A549 treated with RU486 at 1 μM for 4 hours (cell line): ENCODE measurements at places on chromosomes 1 and 21. TPM values are rescaled to one million over a fixed set of nuclear protein-coding genes. Genes with fewer than 3 reads are reported as not detected.

MPC2 gene
- total RNA-seq = 46.2 to 79.8 TPM (median 76.4 TPM) in 5 replicates

MAB21L3 gene
- total RNA-seq = not detected in 5 replicates

EPHB2 gene
- 39.4 to 58.1 TPM (median 49.1 TPM) in 5 replicates for total RNA-seq

MR1 gene
- total RNA-seq = 6.4 to 8.4 TPM (median 6.7 TPM) in 5 replicates

SCYL3 gene
- 2.8 to 3.3 TPM (median 3.1 TPM) in 5 replicates for total RNA-seq

S100A16 gene
- total RNA-seq = 415 to 520 TPM (median 478 TPM) in 5 replicates

TLCD4 gene
- 3.6 to 11.1 TPM (median 10.4 TPM) in 5 replicates for total RNA-seq
